ENCODE measurements at places on chromosomes 11 and 22.

- no peak for DNase-seq
Measured at GRCh38 chr11:1354125-1354938, 35.4 kb upstream of the BRSK2 start.

- no peak for DNase-seq
Measured at GRCh38 chr11:73204711-73205121, 13.4 kb upstream of the P2RY2 start.

DNA sequence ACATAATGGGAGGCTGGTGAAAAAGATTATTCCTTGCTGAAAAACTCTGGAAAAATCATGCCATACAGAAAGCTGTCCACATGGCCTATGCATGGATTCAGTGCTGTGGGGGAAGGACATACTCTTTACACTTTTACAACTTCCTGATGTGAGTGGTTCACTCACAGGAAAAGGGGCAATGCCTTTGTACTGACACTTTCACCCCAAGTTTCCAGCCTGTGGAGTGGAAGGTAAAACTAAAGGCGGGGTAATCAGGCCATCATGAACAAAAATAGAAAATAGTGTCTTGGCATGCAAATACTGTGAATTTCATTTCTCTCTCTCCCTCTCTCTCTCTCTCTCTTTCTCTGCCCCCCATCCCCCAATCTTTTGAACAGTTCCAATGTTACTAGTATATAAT lies 281.8 kb downstream of the ETS1 start:
- DNase-seq = no peak

GRCh38 chr22:50548040-50548920 lies 2.6 kb downstream of the KLHDC7B start:
- DNase-seq = peak; percentile 50

DNA sequence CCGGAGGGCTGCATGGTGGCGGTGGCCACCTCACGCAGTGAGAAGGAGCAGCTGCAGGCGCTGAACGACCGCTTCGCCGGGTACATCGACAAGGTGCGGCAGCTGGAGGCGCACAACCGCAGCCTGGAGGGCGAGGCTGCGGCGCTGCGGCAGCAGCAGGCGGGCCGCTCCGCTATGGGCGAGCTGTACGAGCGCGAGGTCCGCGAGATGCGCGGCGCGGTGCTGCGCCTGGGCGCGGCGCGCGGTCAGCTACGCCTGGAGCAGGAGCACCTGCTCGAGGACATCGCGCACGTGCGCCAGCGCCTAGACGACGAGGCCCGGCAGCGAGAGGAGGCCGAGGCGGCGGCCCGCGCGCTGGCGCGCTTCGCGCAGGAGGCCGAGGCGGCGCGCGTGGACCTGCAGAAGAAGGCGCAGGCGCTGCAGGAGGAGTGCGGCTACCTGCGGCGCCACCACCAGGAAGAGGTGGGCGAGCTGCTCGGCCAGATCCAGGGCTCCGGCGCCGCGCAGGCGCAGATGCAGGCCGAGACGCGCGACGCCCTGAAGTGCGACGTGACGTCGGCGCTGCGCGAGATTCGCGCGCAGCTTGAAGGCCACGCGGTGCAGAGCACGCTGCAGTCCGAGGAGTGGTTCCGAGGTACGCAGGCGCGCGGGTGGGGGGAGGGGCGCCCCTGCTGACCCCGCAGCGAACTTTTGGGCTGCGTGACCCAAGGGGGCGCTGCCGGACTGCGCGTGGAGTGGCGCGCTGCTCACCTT lies 670 bp downstream of the NEFH start:
- peak; percentile 11 for DNase-seq

DNA sequence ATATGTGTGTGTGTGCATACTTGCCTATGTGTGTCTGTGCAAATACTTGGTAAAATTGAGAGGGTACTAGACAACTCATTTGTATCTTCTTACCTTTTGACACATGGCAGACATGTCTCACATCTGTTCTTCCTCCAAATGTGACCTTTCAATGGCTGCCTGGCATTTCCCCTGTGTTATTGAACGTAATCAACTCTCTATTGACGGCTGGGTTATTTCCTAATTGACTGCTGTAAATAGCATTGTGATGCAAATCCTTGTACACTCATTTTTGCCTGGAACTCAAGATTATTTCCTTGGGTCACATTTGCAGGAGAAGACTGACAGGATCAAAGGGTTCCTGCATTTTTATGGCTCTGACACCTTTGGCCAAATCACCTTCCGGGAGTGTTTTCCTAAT lies 37.4 kb downstream of the KCNQ1 start:
- DNase-seq = no peak

DNA sequence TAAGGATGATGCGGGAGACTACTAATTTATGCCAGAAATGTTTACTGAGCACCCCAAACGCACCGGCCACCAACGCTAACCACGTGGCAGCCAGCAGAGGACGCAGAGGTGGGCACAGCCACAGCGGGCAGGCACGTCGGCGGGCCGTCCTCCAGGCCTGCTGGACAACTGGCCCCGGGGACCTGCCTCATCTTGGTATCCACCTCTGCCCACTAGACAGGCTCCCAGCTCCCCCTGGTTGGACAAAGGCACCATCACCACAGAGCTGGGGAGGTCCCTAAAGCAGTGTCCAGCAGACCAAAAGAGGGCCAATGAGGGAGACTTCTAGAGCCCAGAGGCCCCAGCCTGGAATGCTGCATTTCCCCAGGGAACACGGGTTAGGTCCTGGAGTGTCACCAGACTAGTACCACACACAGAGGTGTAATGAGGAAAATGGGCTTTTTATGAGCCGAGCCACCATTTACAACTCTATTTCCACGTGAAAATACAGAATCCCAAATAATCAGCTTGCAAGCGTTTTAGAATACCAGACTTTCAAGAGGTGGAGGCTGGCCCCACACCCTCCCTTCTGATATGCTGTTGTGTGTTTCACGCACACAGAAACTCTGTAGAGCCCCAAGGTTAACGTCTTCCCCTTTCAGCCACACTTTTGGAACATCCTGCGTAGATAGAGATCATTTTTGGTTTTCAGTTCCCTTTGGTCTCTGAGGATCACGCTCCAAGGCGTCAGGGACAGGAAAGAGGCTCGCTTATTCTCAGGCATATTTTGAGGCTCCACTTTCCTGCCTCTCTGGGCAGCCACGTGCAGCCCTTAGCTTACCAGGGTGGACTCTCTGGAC lies 23.7 kb upstream of the BID start:
- no peak for DNase-seq

DNA sequence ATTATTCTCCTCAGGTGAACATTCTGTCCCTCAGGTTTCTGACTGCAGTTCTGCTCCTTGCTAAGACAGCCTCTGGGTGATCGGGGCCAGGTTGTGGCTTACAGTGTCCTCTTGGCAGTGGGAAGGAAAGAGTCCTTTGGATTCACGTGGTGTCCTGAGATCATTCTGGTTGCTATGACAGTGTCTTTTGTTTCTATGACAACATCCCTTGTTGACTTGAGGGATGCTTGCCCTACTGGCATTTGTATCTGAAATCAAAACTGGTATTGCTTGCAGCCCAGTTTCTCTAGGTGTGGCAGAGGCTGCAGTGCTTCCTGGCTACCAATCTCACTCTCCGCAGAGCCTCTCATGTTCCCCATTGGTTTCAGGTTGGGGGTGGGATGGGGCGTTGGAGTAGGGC lies 151.8 kb upstream of the CCDC90B start:
- DNase-seq = no peak

DNA sequence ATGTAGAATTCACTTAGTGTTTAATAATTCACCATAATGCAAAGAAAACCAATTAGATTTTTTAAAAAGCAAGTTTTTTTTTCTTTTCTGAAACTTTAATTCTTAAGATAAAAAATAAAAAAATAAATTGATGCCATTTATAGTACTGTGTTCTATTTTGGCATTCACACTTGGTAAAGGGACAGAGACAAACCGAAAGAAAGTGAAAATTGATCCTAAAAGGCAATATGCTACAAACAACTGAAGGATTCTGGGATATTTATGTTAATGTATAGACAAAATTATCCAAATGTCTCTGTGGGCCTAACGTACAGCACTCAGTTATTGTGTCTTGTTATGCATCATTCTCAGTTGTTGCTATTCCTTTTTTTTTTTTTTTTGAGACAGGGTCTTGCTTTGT lies 41.9 kb upstream of the DDI1 start:
- DNase-seq = no peak

- DNase-seq = no peak
Measured at GRCh38 chr11:32137263-32137662, 46.4 kb downstream of the RCN1 start.

DNA sequence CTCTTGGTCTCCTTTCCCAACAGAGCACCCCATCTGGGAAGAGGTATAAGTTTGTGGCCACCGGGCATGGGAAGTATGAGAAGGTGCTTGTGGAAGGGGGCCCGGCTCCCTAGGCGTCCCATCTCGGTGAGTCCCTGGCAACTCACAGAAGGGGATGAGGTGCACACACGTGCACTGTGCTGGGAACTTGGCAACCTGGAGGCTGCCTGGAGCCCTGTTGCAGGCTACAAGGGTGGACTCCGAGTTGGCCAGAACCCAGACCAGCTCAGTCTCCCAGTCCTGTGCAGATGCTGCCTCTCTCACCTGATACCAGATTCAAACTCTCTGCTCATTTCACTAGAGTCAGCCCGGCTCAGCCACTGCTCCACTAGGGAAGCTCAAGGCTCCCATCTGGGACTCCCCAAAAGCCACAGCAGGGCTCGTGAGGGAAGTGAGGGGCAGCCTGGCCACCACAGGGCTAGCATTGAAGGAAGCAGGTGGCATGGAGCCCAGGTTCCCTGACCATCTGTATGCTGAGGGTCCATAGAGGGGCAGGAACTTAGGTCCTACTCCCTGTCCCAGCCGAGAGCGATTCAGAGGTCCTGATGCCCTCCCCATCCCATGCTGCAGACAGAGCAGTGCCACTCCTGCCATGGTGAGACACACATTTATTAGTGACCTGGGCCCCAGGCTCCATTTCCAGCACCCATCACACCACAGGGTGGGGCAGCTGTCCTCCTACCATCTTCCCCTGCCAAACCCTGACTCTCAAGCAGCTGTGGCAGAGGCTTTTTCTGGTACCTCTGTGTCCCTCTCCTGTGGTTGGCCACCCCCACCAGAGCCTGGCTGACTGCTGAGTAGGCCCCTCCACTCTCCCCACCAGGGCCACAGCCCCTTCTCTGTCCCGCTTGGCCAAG lies 4.0 kb downstream of the PRR33 start:
- no peak for DNase-seq

GRCh38 chr11:70325824-70326223 lies 55.3 kb downstream of the PPFIA1 start:
- no peak for DNase-seq

DNA sequence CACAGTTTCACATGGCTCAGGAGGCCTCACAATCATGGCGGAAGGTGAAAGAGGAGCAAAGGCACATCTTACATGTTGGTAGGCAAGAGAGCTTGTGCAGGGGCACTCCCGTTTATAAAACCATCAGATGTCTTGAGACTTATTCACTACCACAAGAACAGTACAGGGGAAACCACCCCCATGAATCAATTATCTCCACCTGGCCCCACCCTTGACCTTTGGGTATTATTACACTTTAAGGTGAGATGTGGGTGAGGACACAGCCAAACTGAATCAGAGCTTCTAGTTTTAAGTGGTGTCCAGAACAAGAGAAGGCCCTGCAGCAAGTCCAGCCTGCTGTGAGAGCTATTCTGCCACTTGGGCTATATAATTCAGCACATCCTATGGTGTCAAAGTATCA lies 493.7 kb downstream of the ETS1 start:
- no peak for DNase-seq

DNA sequence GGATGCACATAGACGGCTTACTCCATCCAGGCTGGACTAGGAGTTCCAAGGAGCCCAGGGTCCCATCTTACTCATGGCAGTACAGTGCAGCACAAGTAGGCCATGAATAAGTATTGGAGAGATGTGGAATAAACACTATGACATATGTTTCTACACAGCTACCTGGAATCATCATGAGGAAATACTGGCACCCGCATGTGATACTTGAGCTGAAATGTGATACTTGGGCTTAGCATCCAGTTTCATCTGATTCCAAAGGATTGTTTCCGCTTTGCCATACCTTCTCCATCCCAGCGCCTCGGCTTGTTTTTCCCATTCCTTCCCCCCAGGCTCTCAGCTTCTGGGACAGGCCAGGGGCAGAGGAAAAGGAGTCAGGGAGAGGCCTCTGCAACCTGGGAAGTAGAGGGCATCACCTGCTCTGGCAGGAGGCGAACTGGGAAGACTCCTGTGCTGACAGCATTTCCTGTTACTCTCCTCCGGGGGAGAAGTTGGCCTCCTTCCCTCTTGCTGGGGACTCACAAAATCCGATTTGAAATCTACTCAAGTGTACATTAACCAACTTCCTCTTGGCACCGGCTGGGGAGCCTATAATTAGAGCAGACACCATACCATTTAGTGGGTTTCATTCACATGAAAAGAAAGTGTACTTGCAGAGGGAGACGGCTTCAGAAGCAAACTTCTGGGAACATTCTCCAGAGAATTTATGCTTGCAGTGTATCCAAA lies 187.8 kb downstream of the MIAT start:
- no peak for DNase-seq

GRCh38 chr11:118618991-118619375 lies 11.6 kb downstream of the PHLDB1 start:
- no peak for DNase-seq

- DNase-seq = no peak
Measured at GRCh38 chr11:119539583-119539982, 116.6 kb upstream of the THY1 start.

- no peak for DNase-seq
Measured at GRCh38 chr22:24741769-24742168, 32.8 kb downstream of the PIWIL3 start.

DNA sequence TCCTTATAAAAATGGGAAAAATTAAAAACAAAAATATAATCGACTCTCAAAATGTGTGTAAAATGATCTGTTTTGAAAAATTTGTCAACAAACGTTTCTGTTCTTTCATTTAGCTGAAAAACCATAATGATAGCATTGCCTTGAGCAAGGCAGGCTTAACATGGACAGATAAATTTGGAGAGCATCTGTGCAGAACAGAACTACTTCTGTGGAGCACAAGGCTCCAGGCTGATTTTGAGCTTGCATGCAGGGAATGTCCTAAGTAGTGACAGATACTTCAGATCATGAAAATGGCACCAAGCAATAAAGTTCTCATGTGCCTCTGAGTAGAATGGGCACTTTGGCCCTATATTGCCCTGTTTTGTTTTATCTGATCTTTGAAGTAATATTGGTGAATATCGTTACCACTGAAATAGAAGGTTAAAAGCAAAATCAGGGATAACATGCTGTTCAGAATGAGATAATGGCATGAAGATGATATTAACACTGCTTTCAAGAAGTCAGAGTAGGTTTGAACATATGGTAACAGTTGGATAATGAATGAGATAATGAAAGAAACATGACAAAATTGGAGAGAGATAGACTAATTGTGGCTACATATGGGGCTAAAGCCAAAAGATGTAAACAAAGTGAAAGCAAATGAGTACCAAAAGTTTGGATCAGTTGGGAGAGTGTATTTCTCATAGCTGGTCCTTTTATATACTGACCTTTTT lies 730.5 kb upstream of the CCDC179 start:
- DNase-seq = no peak
